Activated CD8-positive, alpha-beta memory T cell treated with anti-CD3 and anti-CD28 coated beads for 4 hours (primary cell): ENCODE measurements at places on chromosomes 5 and 9.

DNA sequence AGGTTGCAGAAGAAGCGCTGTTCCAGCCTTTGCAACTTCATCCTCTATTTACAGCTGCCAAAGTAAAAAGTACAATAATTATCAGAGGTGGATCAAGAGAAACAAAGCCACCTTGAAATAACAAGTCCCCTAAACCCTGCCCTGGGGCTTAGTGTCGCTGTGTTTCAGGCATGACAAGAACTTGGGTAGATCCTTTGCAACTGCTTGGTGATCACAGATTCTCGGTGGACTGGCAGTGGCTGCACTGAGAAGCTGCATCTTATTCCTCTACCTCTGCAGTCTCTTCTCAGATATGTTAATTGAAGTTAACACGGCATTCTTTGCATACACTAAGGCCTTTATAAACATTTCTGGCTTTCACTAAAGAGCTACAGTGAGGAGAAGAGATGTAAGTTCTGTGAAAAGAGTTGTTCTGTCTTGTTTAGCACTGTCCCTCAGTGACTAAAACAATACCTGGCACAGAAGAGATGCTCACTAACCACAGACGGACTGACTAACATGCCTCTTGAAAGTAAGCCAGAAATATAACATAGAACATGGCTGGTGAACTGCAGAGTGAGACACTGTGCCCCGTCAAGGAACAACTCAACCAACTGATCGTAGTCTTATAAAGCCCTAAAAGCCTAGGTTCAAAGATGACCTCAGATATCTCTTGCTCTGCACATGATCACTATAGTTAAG lies 144.2 kb downstream of the MLLT3 start:
- DNase-seq = no peak

GRCh38 chr5:79793722-79794121 lies 104.1 kb downstream of the CMYA5 start:
- DNase-seq = no peak

GRCh38 chr5:71528206-71528605 lies 58.9 kb upstream of the MCCC2 start:
- no peak for DNase-seq

GRCh38 chr5:124701016-124701415 lies 45.4 kb downstream of the ZNF608 start:
- no peak for DNase-seq

DNA sequence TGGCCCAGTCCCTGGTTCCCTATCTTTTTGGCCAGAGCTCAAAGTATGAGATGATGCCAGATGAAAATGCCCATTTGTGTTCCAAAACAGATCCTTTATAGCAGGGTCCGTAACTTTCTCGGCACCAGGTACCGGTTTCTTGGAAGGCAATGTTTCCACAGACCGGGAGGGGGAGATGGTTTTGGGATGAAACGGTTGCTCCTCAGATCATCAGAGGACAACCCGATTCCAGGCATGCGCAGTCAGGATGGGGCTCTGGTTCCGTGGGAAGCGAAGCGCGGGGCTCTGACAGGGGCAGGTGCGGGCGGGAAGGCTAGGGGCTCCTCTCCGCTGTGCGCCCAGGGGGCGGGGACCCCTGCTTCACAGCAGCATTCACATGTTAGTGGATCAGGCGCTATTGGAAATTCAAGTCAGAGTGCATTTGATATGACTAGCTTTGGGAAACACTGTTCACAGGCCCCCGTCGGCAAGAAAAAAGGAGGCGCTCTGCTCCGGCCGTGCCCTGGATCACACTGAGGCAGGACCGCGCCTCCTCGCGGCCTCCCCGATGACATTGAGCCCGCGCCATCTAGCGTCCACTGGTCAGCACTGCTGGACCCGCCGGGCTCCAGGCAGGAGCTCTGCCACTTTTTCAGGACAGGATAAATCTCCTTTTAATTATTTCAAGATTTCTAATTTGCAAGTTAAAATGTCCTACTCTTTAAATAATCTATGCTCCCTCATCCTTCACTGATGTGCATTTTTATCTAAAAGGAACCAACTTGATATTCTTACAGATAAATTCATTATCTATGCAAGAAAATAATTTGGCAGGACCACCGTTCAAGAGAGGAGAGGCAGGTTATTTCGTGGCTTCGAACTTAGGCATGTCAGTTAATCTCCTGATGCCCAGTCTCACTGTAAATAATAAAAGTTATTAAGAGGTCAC lies 190.0 kb downstream of the FANCC start:
- peak; percentile 15 for DNase-seq

DNA sequence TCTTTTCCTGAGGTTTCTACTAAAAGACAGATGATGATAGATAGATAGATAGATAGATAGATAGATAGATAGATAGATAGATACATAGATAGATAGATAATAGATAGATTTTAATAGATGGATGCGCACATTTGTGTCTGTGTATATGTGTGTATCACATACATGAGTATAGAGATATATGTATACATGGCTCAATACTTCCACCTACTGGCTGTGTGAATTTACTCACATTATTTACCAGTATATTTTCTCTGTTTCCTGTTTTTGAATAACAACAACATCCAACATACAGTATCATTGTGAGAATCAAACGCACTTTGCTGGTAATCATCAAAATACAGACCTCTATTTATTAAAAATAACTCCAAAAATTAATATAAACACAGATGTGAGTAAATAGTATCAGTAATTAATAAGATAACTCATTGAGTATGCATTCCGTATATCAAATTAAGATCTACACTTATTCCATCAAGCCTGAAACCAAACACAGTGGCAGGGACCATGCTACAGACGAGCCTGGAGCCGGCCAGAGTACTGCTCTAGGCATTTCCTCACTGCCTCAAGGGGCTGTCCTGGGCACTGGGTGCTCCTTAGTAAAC lies 338.0 kb downstream of the SEMA5A start:
- no peak for DNase-seq

DNA sequence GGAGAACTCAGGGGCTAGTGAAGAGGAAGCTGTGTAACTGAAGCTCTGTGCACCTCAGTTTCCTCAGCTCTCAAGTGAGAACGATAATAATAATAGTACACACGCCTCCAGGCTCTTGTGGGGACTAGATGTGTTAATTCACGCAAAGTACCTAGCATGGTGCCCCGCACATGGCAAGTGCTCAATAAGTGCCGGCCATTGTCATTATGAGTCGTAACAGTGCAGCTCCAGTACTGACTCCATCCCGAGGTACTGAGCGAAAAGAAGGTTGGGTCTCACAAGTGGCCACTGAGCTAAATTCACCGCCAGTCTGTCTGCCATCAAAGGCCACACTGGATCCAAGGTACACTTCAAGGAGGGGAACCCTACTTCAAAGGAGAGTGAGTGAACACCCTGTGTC lies 40.4 kb downstream of the MED27 start:
- no peak for DNase-seq

DNA sequence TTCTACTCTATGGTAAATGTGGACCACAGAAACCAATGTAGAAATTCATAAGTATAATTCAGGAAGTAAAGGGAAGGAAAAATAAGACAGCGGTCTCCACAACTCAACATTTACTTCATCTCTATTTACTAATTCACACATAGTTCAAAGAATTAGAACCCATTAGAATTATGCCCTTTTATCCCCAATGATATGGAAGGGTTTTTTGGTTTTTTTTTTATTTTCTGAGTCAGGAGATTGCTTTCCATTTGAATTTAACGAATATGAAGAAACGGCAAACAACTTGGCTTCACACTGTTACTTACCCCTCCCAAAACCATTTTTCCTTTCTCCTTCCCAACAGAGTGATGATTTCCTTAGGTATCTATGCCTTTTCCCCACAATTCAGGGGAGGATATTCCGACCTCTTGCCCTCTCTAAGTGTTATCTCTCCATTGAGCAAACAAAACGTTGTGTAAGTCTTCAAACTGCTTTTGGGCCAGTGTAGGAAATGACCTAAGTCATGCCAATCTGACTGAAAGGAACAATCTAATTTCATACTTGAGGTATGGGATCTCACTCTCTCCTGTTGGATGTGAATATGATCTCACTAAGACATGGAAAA lies 72.0 kb downstream of the CETN3 start:
- no peak for DNase-seq

GRCh38 chr5:124262470-124262869 lies 484.0 kb downstream of the ZNF608 start:
- DNase-seq = no peak
